ENCODE measurements at places on chromosomes 2 and 18.

GRCh38 chr2:109398366-109399015, 215.3 kb downstream of the SEPTIN10 start:
- DNase-seq = no peak

DNA sequence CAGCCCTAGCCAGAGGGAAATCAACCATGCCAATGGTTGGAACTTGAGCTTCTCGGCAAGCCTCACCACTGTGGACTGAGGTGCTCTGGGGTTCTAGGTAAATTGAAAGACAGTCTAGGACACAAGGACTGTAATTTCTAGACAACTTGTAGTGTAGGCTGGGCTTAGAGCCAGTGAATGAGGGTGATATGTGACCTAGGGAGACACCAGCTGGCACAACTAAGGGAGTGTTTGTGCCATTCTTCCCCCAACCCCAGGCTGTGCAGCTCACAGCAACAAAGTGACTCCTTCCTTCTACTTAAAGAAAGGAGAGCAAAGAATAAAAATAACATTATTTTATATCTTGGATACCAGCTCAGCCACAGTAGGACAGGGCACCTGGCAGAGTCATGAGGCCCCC, 1690.7 kb upstream of the TMEFF2 start:
- DNase-seq = no peak

- DNase-seq = no peak
These were observed 255.3 kb upstream of the CCDC68 start for GRCh38 chr18:55214534-55214933.

DNA sequence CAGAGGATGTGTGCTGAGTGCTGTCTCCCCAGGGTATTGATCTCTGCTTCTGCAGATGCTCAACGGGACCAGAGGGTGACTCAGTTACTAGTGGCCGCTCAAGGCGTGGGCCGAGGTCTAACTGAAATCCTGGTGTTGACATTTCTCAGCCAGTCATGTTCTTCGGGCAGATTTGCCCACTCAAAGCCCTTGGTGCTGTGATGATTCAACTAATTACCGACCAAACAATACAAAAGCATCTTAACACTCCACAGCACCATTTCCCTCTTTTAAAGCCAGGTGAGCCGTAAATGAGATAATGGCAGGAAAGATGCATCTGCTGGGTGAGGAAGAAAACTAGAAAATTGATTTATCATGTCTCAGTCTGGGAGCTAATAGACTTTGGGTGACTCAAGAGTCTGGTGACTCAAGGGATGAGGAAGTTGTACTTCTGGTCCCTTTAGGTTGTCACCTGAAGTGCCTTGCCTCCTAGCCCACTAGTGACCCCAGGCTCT, 32.7 kb upstream of the PRLH start:
- DNase-seq = no peak

- DNase-seq = no peak
These were observed 35.8 kb downstream of the DARS1 start for GRCh38 chr2:135949451-135950234.

- DNase-seq = no peak
These were observed 87.6 kb downstream of the CYRIA start for GRCh38 chr2:16578081-16578480.

DNA sequence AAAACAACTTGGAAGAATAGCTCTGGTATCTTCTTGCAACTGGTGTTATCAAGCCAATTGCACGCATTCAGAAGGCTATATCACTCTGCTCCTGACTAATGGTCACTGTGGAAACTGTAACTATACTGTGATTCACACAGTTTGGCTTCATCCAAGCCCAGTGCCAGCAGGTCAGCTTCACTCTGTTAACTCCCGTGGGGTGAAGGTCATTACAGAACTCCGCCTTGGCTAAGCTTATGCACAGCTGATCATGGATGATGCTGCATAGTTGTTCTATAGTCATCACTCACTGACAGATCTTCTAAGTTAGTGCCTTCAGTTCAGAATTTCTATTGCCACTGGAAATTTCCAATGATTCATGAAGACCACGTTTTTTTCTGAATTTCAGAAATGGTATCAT, 497.2 kb upstream of the NETO1 start:
- DNase-seq = no peak

DNA sequence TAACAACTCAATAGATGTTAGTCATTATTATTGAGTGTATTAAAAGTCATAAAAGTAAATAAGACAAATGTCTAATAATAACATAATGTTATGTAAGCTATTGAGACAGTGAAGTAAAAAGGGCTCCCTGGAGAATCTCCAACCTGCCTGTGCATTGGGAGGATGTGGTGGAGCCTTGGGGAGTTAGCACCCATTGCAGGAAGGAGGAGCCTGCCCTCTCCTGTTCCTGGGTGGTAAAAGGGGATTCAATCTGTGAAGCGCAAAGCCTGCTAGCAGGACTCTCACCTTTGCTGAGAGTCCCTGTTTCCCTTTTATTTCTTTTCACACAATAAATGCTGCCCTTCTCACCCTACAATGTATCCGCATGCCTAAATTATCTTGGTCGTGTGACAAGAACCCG, 206.1 kb downstream of the RAB3GAP1 start:
- no peak for DNase-seq

- no peak for DNase-seq
These were observed 66.5 kb upstream of the THUMPD2 start for GRCh38 chr2:39845460-39846146.

GRCh38 chr2:200383380-200384110, 77.1 kb downstream of the SPATS2L start:
- DNase-seq = no peak

- no peak for DNase-seq
These were observed 284.4 kb upstream of the RGPD4 start for GRCh38 chr2:107542314-107542740.

GRCh38 chr2:3951131-3951954, 248.0 kb downstream of the DCDC2C start:
- DNase-seq = no peak

DNA sequence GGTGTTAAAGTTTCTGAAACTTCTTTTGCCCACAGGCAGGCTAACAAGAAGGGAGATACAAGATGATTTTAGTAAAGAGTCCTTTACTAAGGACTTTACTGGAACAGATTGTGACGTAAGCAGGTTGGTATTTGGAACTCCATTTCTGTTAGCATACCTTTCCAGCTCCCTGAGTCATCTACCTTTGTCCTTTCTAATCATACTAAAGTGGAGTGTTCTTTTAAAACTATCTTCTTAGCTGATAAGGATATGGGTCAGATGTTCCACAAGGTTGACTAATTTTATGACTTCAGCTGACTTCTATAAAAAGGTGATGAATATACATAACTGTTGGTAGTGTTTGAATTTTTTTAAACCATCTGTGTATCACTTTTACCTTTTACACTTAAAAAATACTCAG, 21.1 kb downstream of the UGP2 start:
- no peak for DNase-seq
